ENCODE measurements at places on chromosomes 12 and 14.

DNA sequence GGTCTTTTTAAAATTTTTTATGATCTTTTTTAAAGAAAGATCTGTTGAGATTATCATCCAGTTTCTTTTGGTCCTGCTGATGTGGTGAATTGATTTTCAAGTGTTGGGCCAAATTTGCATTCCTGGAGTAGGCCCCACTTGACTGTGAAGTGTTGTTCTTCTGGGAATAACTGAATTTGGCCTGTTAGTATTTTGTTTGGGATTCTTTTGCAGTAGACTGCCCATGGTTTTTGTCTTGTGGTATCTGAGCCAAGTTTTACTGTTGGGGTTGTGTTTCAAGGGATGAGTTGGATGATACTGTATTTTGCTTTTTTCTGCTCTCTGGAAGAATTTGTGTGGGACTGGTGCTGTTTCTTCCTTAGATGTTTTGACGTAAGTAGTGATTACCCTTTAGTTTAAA is 4.0 kb upstream of the SYCP3 start:
- H3K27me3 ChIP-seq, result no peaks in the 10 kb centered on the region
- peaks cover 4% of the 10 kb centered on the region for H3K4me1 ChIP-seq
- H3K4me3 ChIP-seq, result no peak overlapping the region
- DNase-seq, result no peak
- peaks cover 31% of the 10 kb centered on the region for H3K36me3 ChIP-seq

DNA sequence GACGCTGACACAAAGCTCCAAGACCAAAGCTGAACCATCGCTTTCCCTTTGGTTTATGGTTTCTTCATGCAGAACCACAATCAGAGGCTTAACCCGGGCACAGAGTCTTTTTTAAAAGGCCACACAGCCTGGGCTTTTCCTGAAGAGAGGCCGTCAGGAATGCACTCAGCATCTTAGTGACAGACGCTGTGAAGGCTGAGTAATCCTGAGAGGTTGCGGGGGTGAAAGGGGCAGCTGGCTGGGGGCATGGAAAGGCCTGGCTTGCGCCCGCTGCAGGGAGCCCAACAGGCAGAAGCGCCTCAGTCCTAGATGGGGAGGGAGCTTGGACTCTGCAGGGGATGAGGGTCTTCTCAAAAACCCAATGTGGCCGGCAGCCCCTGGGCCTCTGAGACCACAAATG is 13.6 kb downstream of the CTDSP2 start:
- no peak overlapping the region for H3K4me3 ChIP-seq
- peaks cover 36% of the 10 kb centered on the region for H3K4me1 ChIP-seq
- no peak for DNase-seq
- H3K36me3 ChIP-seq, result peaks cover 15% of the 10 kb centered on the region

DNA sequence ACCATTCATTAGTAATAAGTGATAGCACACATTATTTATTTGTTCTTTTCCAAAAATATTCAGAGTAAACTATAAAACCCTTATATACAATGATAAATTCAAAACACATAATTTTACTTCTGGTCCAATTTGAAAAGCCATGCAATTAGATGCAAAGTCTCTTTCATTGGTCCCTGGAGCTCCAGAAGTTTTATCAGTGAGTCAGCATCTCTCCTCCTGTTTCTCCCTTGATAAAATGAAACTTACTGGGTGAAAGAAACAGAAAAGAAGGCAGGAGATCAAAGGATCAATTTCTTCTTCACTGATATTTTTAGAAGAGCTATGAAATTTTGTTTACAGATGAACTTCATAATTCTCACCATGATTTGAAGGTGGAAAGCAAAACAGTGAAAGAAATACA is 47.5 kb downstream of the IFNG start:
- no peaks in the 10 kb centered on the region for H3K27me3 ChIP-seq
- H3K36me3 ChIP-seq, result peaks cover 3% of the 10 kb centered on the region
- no peak overlapping the region for H3K27ac ChIP-seq
- DNase-seq, result no peak
- H3K4me3 ChIP-seq, result no peak overlapping the region
- peaks cover 15% of the 10 kb centered on the region for H3K4me1 ChIP-seq

GRCh38 chr12:130960058-130960457 is 6.4 kb downstream of the ADGRD1 start:
- no peak overlapping the region for H3K27ac ChIP-seq
- DNase-seq, result no peak
- H3K36me3 ChIP-seq, result no peaks in the 10 kb centered on the region
- no peaks in the 10 kb centered on the region for H3K27me3 ChIP-seq
- no peak overlapping the region for H3K4me3 ChIP-seq

DNA sequence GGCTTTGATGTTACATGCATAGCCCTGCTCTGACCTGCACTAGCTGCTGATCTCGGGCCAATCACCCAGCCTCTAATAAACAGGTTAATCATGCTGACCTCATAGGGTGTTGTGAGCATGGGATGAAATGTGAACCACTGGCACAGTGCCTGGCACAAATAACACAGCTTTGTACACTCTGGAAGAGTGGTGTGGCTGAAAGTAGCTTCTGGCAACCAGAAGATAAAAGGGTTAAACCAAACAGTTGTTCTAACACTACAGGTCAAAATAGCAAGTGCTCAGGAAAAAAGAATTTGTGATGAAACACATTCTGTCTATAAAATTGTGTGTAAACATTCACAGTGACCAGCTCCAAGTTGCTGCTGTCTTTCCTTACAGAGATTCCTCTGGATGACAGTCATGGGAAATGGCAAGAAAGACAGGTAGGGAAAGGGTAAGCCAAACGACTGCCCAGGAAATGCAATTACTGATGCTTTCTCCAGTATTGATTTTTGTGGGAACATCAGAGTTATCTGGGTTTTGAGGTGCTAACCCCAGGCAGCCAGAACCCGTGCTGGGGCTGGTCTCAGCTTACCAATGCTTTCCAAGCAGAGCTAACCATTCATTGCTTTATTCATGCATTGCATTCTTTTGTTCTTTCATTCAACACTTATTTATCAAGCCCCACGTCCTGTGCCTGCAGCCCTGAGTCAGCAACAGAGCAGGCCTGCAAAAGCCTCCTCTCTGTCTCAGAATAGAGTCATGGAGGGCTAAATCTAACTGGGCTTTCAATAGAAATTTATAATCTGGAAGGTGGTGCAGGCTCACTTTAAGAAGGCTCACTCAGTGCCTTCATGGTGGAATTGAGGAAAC is 38.1 kb upstream of the CAPRIN2 start:
- no peaks in the 10 kb centered on the region for H3K36me3 ChIP-seq
- no peak overlapping the region for H3K27ac ChIP-seq
- no peak for DNase-seq
- no peak overlapping the region for H3K4me3 ChIP-seq
- peaks cover 29% of the 10 kb centered on the region for H3K27me3 ChIP-seq

- H3K4me1 ChIP-seq, result no peaks in the 10 kb centered on the region
- H3K27me3 ChIP-seq, result no peaks in the 10 kb centered on the region
- no peak for DNase-seq
- H3K36me3 ChIP-seq, result no peaks in the 10 kb centered on the region
- H3K27ac ChIP-seq, result no peak overlapping the region
Observed at GRCh38 chr14:56300495-56300894, 182.3 kb downstream of the PELI2 start.

DNA sequence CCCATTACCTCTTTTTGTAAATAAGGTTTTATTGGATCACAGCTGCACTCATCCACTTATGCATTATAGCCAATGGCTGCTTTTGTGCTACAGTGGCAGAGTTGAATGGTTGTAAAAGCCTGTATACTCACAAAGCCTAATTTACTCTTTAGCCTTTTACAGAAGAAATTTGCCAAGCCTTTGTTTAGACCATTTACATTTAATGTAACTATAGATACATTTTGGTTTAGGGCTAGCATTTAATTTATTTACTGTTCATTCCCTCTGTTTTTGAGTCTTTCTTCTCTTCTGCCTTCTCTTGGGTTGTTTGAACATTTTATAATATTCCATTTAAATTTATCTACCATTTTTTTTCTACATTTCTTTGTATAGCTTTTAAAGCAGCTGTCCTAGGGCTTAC is 217.1 kb upstream of the AMIGO2 start:
- DNase-seq, result no peak
- peaks cover 15% of the 10 kb centered on the region for H3K36me3 ChIP-seq
- H3K4me1 ChIP-seq, result peaks cover 30% of the 10 kb centered on the region
- H3K27me3 ChIP-seq, result no peaks in the 10 kb centered on the region

GRCh38 chr12:32705783-32706182 is 26.7 kb downstream of the DNM1L start:
- no peak for DNase-seq
- H3K36me3 ChIP-seq, result peaks cover 31% of the 10 kb centered on the region
- H3K4me3 ChIP-seq, result no peak overlapping the region
- H3K27ac ChIP-seq, result peak overlapping the region; percentile 56

- no peak overlapping the region for H3K27ac ChIP-seq
- peaks cover 36% of the 10 kb centered on the region for H3K27me3 ChIP-seq
- no peaks in the 10 kb centered on the region for H3K36me3 ChIP-seq
- DNase-seq, result no peak
- peaks cover 6% of the 10 kb centered on the region for H3K4me1 ChIP-seq
Observed at GRCh38 chr12:32532951-32533350, 133.6 kb downstream of the FGD4 start.

GRCh38 chr12:43277651-43278540 is 274.1 kb downstream of the ADAMTS20 start:
- H3K36me3 ChIP-seq, result no peaks in the 10 kb centered on the region
- no peak for DNase-seq
- H3K4me3 ChIP-seq, result no peak overlapping the region
- H3K4me1 ChIP-seq, result no peaks in the 10 kb centered on the region
- no peak overlapping the region for H3K27ac ChIP-seq

GRCh38 chr12:47207340-47207717 is 127.6 kb upstream of the AMIGO2 start:
- H3K4me3 ChIP-seq, result peak overlapping the region; percentile 76
- no peaks in the 10 kb centered on the region for H3K27me3 ChIP-seq
- peak overlapping the region; percentile 90 for H3K27ac ChIP-seq

- H3K36me3 ChIP-seq, result no peaks in the 10 kb centered on the region
- DNase-seq, result no peak
- no peaks in the 10 kb centered on the region for H3K27me3 ChIP-seq
- no peak overlapping the region for H3K27ac ChIP-seq
Observed at GRCh38 chr12:96623656-96624217, 134.4 kb downstream of the CFAP54 start.

GRCh38 chr14:54535126-54535525 is 25.4 kb downstream of the CGRRF1 start:
- no peak overlapping the region for H3K27ac ChIP-seq
- H3K27me3 ChIP-seq, result no peaks in the 10 kb centered on the region
- H3K36me3 ChIP-seq, result peaks cover 2% of the 10 kb centered on the region
- no peak for DNase-seq
- peaks cover 7% of the 10 kb centered on the region for H3K4me1 ChIP-seq

DNA sequence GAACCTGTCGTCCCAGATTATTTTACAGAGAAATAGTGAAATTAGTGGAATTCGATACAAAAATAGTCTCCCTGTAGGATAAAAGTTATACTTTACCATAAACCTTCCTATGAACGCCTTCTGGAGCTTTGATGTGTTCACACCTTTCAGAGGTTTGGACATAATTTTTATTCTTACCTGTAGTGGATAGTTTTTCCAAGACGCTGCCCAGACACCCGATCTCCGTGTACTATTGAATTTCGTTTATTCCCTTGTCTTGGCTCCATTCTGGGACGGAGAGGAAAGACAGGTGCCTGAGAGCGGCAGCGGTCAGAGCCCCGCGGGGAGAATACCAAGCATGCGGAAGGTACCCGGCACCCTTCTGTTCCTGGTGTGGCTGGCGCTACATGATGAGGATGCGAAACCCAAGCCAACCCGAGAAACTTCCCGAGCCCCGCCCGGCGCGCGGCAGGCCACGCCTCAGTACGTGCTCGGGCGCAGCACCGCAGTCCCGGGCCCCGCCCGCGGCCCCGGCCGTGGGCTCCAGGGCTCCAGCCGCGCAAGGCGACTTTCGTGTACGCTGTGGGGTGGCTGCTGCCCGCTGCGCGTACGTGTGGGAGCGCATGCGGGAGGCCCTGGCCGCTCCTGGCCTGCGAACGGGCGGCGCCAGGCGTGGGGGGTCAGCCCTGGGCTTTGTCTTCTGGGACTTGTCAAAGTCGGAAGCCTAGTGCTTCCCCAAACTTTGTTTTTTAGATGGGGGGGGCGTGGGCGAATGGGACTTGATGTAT is 11.3 kb upstream of the SNAPC1 start:
- peaks cover 48% of the 10 kb centered on the region for H3K4me1 ChIP-seq
- DNase-seq, result peak; percentile 89
- peak overlapping the region; percentile 91 for H3K4me3 ChIP-seq
- peaks cover 33% of the 10 kb centered on the region for H3K36me3 ChIP-seq

GRCh38 chr12:72250346-72250745 is 21.8 kb upstream of the TRHDE start:
- H3K4me3 ChIP-seq, result no peak overlapping the region
- H3K27me3 ChIP-seq, result no peaks in the 10 kb centered on the region
- no peaks in the 10 kb centered on the region for H3K4me1 ChIP-seq
- no peak overlapping the region for H3K27ac ChIP-seq
- no peaks in the 10 kb centered on the region for H3K36me3 ChIP-seq
- DNase-seq, result no peak

DNA sequence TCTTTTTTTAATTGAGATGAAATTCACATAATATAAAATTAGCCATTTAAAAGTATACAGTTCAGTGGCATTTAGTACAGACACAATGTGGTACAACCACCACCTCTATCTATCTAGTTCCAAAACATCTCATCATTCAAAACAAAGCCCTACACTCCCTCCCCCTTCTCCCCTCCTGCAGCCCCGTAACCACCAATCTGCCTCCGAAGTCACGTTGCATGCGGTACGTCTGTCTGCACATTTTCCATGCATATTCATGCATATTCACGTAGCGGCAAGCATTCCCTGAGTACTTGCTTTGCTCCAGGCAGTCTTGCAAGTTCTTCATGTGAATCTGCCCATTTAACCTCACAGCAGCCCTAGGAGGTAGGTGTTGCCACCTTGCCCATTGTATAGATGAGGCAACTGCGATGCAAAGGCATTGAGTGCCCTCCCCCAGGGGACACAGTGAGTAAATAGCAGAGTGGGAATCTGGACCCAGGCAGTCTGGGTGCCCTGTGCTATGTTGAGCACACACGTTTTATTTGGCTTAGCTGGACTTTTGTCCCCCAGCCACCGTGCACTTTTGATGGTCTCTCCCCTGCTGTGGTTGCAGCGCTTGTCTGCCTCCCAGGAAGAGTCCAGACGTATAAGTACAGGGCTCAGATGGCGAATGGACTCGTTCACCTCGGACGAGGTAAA is 43.4 kb downstream of the RIN3 start:
- no peak overlapping the region for H3K4me3 ChIP-seq
- H3K27me3 ChIP-seq, result peaks cover 52% of the 10 kb centered on the region
- no peaks in the 10 kb centered on the region for H3K36me3 ChIP-seq
- DNase-seq, result no peak
- H3K27ac ChIP-seq, result no peak overlapping the region

Measured in T-helper 2 cell treated with Interferon-gamma antibody and Interleukin-4, amounts not matched to agents 5 μg/mL and 100 μg/mL, for 36 hours (primary cell).